Activated gamma-delta T cell treated with anti-CD3 and anti-CD28 coated beads, Interleukin-2, amount 50 U/mL, for 16 hours (primary cell): ENCODE measurements at places on chromosomes 12 and 14.

DNA sequence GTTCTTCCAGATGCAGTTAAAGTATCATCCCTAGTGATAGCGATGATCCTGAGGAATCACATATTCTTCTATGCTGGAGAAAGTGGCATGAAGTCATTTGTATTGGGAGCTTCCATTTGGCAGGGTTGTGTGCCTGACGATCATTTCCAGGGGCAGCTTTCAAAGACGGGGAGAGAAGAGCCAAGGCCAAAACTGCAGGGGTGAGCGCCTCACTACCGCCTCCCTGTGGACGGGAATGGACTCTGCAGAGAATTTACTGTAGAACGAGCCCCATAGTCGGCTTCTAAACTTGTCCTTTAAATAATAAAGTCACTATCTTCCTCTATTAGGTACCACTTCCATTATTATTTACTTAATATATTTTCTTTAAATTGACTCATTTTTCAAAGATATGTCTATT, 555.9 kb upstream of the TMEM132C start:
- no peak for DNase-seq

DNA sequence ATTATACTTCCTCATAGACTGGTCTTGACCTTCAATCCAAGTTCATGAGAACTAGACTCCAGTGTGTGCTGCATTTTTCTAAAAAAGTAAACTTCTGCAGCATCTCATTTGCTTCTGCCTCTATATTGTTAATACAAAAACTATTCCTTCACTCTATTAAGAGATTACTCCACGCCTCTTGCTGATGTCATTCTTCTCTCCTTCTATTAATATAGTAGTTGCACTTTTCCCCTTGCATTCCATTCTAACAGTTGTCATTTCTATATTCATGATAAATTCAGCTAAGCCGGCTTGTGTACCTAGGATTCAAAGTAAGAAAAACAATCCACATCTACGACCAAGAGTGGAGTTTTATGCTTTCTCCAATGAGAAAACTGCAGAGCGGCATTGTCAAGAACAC, 480.4 kb upstream of the NOVA1 start:
- DNase-seq: no peak

- no peak for DNase-seq
Observed at GRCh38 chr14:26993556-26993955, 395.7 kb upstream of the NOVA1 start.

DNA sequence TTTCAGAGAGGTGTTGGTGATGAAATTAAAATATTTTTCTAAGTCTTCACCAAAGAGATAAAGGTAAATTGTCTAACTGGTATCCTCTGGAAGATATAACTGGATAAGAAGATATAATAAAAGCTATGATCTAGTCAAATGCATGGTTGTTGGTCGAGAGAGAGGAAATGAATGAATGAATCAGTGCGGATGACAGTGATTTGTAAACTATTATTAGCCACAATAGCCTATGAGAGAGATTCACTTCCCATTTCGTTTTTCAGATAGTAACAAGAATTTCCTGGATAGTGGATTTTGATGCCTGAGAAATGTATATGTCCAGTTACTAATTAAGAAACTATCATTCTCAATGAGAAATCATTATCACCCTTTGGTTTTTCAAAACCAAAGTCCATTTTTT, 63.1 kb downstream of the HEATR5A start:
- DNase-seq: no peak

GRCh38 chr12:122200541-122201175, 2.9 kb upstream of the B3GNT4 start:
- DNase-seq: no peak

- no peak for DNase-seq
Observed at GRCh38 chr12:40033242-40033630, 72.6 kb downstream of the SLC2A13 start.

GRCh38 chr14:22231018-22231417, 358.0 kb downstream of the DAD1 start:
- peak; percentile 17 for DNase-seq

GRCh38 chr14:54803396-54803795, 99.2 kb downstream of the GCH1 start:
- no peak for DNase-seq

DNA sequence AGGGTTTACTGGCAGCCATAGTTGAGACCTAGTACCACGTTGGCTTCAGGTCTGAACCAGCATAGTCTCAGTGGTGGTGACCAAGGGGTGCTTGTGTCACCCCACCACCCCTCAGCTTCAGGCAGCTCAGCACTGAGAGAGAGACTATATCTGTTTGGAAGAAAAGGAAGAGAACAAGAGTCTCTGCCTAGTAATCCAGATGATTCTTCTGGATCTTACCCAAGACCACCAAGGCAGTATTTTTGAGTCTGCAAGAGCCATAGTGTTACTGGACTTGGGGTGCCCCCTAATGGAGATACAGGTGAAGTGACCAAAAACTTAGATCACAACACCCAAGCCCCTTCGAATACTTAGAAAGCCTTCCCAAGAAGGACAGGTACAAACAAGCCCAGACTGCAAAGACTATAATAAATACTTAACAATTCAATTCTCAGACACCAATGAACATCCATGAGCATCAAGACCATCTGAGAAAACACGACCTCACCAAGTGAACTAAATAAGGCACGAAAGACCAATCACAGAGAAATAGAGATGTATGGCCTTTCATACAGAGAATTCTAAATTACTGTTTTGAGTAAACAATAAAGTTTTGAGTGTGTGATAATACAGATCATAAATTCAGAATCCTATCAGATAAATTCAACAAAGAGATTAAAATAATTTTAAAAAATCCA, 107.0 kb downstream of the HELB start:
- peak; percentile 14 for DNase-seq

GRCh38 chr12:16473610-16474326, 126.3 kb downstream of the MGST1 start:
- DNase-seq: no peak

- DNase-seq: no peak
Observed at GRCh38 chr12:105750096-105750495, 388.7 kb downstream of the NUAK1 start.

DNA sequence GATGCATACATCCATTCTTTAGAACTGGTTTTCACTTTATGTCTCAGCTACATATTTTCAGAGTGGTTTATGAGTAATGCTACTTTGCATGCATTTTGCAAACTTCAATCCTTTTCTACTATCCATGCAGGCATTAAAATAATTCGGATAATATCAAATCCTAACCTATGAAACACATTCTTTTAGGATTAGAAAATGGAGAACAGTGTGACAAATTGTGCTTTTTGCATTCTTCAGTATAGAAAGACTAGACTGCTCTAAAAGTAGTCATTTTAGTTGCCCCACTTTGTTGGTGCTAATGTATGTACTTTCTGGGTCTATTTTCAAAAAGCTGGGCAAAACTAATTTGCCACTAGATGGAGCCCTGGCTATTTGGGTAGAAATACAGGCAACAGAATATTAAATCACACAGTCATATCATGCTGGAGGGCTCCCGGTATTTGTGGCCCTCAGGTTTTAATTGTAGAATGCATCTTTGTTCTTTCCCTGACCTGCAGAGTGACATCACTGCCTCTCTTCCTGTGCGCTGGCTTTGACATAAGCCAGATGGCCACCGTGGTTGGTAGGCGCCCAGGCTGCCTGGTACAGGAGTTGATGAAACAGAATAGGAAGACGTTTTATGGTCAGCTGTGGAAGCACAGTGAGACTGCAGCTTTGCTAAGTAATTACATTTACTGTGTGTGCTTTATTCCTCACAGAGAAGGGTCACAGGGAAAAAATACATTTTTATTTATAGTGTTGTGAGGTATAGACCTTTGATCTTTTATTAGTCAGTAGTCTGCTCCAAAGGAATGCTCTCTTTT, 28.1 kb downstream of the MSRB3 start:
- no peak for DNase-seq

GRCh38 chr14:22218728-22219127, 370.3 kb downstream of the DAD1 start:
- DNase-seq: no peak

GRCh38 chr12:48940181-48940580, 14.9 kb upstream of the FKBP11 start:
- no peak for DNase-seq

GRCh38 chr12:96141216-96141912, 52.8 kb upstream of the ELK3 start:
- no peak for DNase-seq

- DNase-seq: no peak
Observed at GRCh38 chr12:124650912-124651311, 83.5 kb upstream of the NCOR2 start.

GRCh38 chr12:57760347-57760982, 5.6 kb downstream of the MARCHF9 start:
- DNase-seq: no peak

DNA sequence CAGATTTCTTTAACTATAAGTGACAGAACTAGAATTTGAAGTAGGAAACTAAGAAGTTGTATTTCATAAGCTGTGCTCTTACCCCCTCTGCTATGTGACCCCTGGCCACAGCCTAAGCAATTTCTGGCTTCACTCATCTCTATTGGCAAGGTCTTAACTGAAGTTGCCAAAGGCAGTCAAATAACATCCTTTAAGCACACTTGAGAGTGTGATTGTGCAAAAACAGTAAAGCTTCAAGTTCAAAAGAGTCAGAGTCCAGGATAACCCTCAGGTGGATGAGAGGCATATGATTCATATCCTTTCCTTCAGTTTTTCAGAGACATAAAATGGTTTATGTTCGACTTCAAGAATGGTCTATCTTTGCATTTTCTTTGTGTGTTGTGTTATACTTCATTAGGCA, 45.2 kb downstream of the GRIP1 start:
- DNase-seq: no peak

- no peak for DNase-seq
Observed at GRCh38 chr12:122081083-122081696, 2.6 kb downstream of the MLXIP start.

DNA sequence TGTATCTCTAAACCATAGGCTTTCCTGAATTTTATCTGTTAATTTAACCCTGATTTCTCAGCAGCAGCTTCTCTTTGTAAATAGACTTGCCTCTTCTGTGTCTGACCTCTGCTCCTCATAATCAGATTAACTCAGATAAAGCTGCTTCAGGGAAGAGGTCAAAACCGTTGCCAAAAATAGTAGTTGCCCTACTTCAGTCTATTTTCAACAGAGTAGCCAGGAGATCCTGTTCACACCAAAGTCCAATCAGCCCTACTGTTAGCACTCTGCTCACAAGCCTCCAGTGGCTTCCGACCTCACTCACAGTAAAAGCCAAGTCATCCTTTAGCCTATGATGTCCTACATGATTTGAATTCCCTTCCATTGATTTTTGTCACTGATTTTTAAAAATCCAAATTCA, 258.4 kb downstream of the PPFIA2 start:
- no peak for DNase-seq

DNA sequence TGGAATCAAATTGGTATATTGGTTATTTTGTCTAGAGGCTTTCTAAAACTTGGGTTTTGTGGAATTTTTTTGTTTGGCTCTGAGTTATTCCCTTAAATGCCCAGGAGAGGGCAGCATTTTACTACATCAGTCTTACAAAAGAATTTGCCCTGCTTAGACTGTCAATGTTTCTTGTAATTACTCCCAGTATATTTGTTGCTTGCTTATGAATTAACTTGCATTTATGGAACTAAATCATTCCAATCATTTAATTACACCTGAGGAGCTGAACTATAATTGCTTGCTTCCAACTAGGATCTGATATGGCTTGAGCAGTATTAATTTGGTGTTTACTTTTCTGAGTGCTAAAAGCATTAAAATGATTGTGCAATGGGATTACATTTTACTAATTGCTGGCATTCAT, 48.7 kb downstream of the MIPOL1 start:
- no peak for DNase-seq

GRCh38 chr12:48993787-48994186, 5.4 kb downstream of the DDN start:
- no peak for DNase-seq

- DNase-seq: no peak
Observed at GRCh38 chr12:29309320-29309902, 71.6 kb downstream of the ERGIC2 start.

DNA sequence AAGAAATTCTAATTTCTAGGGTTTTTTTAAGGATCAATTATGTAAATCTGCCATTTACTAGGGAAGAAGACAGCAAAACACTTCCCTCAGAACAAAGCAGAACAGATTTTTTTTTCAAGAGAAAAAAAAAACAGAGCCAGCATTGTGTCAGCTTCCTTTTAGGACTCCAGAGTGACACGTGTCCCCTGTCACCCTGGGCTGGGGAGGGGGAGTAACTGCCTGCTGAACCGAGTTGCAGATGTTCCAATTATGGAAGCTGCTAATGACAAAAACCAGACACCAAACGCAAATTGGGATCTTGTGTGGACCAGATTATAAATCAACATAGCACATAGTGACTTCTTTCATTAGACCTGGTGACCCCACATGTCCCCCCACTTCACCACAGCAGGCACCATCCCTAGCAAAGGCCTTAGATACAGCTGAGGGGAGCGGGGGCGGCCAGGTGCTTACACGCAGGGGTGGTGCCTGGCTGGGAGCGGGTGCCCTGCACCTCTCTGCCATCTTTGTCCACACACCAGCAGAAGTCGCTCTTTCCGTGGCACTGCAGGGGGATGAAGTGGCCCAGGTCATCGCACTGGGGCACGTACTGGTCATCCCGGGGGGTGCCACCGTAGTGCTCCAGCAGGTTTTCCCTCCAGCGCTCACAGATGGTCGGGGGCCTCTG, 25.4 kb downstream of the RTRAF start:
- DNase-seq: no peak

DNA sequence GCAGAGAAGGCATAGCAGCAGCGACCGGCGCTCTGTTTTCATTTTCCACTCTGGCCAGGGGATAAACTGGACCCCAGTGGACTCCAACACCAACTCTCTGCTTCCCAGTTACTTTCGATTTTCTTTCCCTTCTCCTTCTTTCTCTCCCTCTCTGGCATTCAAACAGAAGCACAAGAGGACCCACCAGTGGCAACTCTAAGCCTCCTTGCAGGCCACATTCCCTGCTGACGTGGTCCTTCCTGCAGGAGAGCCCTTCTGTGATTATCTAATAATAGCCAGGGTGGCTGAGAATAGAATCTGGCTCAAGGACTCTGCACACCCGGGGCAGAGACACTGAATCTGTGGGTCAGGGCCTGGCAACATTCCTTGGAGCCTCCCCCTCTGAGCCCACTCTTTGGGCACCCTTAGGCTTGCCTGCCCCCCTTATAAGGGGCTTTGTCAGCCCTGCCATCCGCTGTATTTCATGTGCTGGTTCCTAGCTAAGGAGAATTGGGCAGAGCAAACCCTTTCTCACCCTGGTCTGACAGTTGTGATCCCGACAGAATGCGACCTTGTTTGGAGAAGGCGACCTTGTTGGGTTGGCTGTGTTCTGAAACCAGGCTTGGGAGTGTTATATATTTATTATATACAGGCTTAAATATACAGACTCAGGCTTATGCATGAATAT, 8.2 kb upstream of the HOXC6 start:
- no peak for DNase-seq

GRCh38 chr12:87150969-87151662, 878.1 kb downstream of the C12orf50 start:
- DNase-seq: no peak

DNA sequence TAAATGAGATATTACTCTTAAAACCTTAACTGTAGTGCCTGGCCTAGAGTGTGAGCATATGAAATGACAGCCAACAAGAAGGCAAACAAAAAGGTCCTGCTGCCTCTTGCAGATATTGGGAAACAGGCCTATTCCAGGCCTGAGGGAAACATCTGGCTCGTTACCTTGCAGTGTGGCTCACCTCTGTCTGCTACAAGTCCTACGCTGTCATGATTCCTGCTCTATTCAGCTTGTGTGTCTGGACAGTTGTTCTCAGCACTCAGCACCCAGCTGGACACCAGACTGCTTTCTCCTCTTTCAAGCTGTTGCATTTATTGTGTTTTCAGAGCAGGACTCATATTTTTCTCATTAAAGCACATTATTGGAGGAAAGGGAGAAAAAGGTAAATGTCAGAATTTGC, 113.5 kb downstream of the TMTC2 start:
- DNase-seq: no peak
